ENCODE measurements at places on chromosomes 7 and 10.

DNA sequence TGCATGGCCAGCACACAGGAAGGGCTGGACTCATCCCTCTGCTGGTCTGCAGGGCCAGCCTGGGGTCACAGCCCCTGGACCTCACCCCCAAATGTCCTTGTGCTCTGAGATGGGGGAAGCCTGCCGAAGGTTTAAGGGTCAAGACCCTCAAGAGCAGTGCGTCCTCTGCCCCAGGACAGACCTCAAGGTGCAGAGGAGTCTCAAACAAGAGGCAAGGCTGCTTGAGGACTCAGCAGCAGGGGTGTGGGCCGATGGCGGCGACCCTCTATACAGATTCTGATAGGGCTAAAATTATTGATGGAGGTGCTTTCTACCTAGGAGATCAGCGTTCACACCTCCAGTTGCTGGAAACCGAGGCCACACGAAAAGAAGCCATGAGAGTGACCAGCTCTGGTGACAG is 80.7 kb downstream of the ZRANB1 start:
- DNase-seq, result no peak

DNA sequence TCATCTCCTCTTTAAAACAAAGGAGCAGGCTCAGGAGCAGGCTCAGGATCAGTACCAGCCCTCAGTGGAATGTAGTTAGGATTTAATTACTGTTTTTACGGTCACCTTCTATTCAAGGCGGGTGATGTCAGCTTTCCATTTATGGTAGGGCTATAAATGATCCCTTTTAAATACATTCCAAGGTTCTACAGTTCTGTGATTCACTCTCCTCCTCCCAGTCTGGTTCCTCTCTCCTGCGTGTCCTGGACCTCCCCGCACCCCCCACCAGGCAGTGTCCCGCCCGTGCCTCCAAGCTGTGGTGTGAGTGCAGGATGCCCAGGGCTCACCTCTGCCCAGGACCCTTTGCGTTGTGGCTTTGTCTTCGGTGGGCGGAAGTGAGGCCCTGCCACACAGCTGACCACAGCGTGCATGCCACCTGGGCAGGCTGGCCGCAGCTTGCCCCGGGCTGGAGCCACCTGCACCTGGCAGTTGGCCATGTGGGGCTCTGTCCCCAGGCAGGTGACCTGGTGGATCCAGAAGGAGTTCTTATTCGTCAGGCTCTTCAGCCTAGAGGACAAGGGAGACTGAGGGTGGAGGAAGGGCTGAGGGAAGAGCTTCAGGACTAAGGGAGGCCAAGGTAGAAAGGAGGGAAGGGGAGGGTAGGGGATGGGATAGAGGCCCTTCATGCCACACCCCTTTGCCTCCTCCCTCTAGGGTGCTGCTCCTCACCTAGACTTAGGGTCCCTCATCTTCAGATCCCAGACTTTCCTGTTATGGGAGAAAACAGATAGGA is 9.1 kb downstream of the LOXL4 start:
- no peak for DNase-seq

DNA sequence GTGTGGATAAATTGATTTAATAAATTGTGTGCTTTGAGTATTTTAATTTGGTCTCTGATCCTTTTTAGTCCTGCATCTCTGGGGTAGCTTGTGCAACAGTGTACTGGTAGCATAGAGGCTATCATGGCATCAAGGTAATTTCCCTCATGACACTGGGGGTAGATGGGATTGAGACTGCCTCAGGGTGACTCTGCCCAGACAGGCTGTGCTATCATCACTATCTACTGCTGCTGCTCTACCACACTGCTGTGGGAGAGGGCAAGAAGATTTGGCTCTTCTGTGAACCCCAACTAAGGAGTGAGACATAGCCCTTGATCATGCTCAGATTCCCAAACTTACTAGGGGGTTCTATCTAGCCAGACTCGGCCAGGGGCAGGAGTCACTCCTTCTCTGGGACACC is 43.6 kb upstream of the JAZF1 start:
- no peak for DNase-seq

- DNase-seq, result no peak
These were observed 352.4 kb upstream of the AOAH start for GRCh38 chr7:37076668-37077067.

GRCh38 chr10:118870467-118871243 is 115.9 kb upstream of the CACUL1 start:
- DNase-seq, result no peak

DNA sequence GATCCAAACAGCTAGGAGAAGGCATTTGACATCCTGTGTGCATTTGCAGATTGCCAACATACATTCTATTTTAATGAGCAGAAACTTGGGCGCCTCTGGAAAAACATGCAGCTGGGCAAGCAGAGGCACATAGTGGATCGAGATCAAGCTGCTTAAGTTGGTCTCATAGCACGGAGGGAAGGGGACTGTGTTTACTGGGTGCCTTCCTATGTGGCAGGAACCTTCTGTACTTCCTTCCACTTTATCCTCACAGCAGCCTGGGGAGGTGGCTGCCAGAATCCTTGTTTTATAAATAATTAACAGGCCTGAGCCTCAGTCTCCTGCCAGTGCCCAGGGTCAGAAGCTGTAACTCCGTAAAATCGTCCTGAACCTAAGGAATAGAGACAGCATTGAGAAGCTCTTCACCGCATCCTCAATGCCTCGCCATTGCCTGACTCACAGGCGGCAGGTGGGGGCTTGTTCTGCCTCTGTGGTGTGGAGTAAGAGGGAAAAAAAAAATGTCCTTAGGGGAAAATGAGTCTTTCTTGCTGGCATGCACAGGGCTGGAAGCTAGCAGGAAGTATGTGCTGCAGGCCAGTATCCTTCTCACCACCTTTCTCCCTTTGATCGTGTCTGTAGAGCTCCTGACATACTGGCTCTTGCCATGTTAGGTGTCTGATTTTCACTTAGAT is 6.2 kb downstream of the VWA2 start:
- DNase-seq, result no peak

DNA sequence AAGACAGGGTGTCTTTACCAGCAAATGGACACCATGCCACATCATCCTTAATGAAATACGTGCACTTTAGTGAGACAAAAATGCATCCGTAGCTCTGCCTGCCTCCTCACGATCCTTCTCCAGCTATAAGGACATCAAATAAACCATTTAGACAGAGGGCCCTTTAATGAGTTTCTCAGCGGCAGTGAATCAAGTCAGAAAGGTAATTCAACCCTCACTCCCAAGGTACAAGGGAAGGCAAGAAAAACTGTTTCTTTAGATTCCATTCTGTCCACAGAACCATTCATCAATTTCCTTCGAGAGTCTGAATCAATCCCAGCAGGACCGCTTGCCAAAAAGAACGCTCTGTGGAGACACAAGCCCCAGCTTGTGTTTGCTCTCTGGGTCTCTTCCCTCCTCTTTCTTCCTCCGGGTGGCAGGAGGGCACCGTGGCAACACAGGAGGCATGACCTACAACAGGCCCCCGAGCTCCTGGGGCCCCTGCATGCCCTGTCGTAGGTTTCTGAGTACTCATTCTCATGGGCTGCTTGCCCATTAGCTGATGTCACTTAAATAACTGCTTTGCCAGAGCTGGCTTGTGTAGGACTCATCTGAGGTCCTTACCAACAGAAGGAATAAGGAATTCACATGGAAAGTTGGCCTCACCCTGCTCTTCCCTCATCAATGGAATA is 297.8 kb upstream of the PRKCQ start:
- DNase-seq, result no peak

DNA sequence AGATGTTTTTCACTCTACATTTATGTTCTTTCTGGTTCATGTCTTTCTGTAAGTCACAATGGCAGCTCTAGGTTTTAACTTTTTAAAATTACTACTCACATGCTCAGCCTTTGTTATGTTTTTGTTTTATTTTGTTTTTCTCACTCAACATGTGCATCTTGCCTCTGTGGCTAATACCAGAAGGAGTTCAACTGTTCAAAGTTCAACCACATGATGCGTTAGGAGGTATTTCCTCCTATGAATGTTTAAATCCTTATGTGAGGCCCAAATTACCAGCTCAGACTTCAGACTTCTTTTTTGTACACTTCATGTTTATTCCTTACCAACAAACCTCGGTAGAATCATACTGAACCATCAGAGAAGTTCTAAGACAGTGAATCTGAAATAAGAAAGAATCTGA is 151.6 kb downstream of the MALRD1 start:
- no peak for DNase-seq

GRCh38 chr10:36872702-36873393 is 252.6 kb upstream of the ANKRD30A start:
- no peak for DNase-seq

- DNase-seq, result no peak
These were observed 189.3 kb downstream of the CTNNA3 start for GRCh38 chr10:67506757-67507091.

DNA sequence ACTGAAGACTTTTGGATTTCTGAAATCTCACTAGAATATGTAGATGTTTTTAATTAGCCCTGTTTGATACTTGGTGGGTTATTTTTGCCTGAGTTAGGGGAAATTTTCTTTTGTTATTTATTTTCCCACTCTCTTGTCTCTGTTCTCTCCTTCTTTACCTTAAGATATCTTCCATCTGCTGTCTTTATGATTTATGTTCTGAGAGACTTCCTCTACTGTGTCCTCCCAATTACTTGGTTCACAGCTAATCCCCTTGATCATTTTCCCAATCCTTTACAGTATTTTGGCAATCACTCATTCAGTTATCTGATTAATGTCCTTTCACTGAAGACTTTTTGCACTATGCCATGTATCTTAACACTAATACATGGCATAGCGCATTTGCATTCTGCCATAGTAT is 49.5 kb upstream of the SRPK2 start:
- no peak for DNase-seq

- no peak for DNase-seq
These were observed 379.4 kb upstream of the SEMA3D start for GRCh38 chr7:85566095-85566794.

DNA sequence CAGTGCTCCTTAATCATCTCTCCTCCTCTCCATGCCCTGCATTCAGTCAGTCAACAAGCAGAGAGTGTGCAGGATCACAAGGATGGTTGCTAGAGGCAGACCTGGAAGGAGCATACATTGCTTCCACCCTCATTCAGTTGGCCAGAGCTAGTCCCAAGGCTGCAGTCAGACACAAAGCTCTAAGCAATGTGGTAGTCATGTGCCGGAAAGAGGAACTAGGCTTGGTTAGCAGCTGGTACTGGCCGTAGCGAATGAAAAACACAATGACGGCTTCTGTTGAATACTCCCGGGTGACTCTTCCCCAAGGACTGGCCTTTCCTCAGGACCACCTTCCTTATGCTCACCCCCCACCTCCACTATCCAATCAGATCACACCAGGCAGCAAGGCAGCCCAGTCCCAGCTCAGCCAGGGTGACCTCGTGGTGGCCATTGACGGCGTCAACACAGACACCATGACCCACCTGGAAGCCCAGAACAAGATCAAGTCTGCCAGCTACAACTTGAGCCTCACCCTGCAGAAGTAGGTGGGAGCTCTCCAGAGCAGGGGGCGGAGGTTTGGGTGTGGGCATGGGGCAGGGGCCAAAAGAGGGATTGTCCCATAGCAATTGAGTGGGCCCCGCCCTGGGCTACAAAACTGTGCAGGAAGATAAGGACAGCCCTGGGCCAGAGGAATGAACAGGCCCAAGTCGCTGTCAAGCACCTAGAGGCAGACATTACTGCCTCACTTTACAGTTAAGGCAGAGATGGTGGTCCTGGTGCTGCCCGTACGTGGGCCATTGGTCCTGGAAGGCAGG is 10.9 kb downstream of the LDB3 start:
- DNase-seq, result no peak

DNA sequence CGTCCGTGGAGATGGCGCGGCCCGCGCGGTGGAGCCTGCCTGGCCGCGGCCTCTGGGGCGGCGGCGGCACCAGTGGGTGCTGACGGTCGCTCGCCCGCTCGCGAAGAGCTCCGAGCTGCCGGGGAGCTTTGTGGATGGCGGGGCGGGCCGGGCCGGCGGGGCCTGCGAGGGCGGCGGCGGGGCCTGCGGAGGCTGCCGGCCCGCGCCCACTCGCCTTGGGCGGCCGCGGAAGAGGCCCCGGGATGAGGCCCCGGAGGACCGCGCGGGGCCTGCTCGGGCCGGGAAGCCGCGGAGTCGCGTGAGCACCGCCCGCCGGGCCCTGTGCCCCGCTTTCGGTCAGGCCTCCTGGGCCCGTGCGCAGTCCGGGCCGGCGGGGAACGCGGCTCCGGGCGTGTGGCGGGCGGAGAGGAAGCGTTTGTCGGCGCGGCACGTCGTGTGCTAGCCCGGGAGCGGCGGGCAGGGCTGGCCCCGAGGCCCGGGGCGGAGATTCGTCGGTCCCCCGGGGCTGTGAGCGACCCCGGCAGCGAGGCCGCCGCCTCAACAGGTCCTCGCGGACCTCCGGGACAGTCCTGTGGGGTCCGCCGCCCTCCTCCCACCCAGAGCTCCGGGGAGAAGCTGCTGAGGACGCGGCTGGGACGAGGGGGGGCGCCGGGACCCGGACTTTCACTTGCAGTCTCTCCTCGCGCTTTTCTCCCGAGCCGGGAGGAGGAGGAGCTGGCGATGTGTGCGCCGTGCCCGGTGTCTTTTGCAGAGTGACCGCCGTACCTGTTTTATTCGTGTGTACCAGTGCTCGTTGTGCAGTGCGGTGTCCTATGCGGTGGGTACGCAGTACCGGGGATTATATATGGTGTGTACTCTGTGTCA is 578 bp downstream of the ZMYND11 start:
- DNase-seq, result peak; percentile 64

GRCh38 chr7:90209776-90210175 is 1.8 kb upstream of the STEAP2 start:
- no peak for DNase-seq

DNA sequence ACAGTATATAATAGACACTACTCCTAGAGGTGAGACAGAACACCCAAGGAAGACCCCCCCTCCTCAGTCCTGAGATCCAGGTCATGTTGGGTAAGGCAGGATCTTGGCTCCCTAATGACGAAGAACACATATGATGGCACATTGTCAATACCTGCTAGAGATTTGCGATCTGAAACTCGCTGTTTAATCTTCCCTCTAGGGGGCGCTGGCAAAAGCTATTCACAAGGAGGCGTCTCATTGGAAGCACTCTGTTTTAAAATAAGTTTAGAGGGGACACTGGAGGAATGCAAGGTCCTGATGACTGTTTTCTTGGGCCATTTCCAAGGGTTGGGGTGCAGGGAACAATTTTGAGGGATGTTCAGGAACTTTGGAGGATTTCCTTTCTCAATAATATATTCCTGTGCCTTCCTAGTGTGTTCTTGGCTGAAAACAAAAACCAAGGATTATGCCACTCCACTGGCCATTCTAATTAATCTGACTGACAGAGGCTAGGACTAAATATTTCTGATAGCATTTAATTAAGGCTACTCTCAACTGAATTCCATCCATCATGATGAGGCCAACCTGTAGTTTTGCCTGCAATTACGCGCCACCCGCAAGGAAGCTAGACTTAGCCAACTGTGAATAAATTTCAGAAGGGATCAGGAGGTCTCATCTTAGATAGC is 1013.8 kb upstream of the MBL2 start:
- no peak for DNase-seq

Measured in stimulated activated CD4-positive, alpha-beta T cell treated with anti-CD3 and anti-CD28 coated beads, Interleukin-4, amount 100 ng/mL, for 4 hours (primary cell).